ENCODE measurements at places on chromosomes 4 and X. TPM values are rescaled to one million over a fixed set of nuclear protein-coding genes. Genes with fewer than 3 reads are reported as not detected.

The ASB12 gene
- total RNA-seq: not detected

The MTTP gene
- 0.66 TPM for total RNA-seq

The CENPVL1 gene
- total RNA-seq: not detected

The TRAPPC2 gene
- 23.7 TPM for total RNA-seq

The USP17L12 gene
- not detected for total RNA-seq

The GALNT7 gene
- total RNA-seq: 21.2 TPM

The CLIC2 gene
- total RNA-seq: 0.52 TPM

The C1QTNF7 gene
- not detected for total RNA-seq

The WDR45 gene
- 49.0 TPM for total RNA-seq

The ERAS gene
- not detected for total RNA-seq

The S100G gene
- total RNA-seq: not detected

The TMEM47 gene
- total RNA-seq: not detected

The ADH1A gene
- total RNA-seq: not detected

The SLITRK2 gene
- not detected for total RNA-seq

The XAGE1A gene
- total RNA-seq: not detected

The PDGFC gene
- total RNA-seq: not detected

The TDO2 gene
- not detected for total RNA-seq

The FGF5 gene
- total RNA-seq: not detected

The MAGEB2 gene
- total RNA-seq: not detected

The PAGE2 gene
- total RNA-seq: not detected

The PPARGC1A gene
- not detected for total RNA-seq

The CAMK2D gene
- 30.8 TPM for total RNA-seq

The RTL5 gene
- 0.18 TPM for total RNA-seq

The PTPN13 gene
- 0.18 TPM for total RNA-seq

The PGAM4 gene
- total RNA-seq: not detected

The PABPC1L2B gene
- not detected for total RNA-seq

The SYTL4 gene
- not detected for total RNA-seq

The ZFP92 gene
- 1.5 TPM for total RNA-seq

The MTNR1A gene
- not detected for total RNA-seq

The HELT gene
- not detected for total RNA-seq

The S100P gene
- 37.1 TPM for total RNA-seq

The PAGE1 gene
- total RNA-seq: not detected

The RS1 gene
- not detected for total RNA-seq

The ARR3 gene
- not detected for total RNA-seq

The EMCN gene
- not detected for total RNA-seq

The TCEAL2 gene
- total RNA-seq: not detected

The MGARP gene
- total RNA-seq: not detected

The PPP4R3C gene
- total RNA-seq: not detected

The BGN gene
- not detected for total RNA-seq

The IDUA gene
- total RNA-seq: 35.3 TPM

The SHISA3 gene
- 0.18 TPM for total RNA-seq

The DRD5 gene
- total RNA-seq: not detected

The TMSB15A gene
- total RNA-seq: 0.50 TPM

The FAM199X gene
- 12.7 TPM for total RNA-seq

The PNMA6A gene
- total RNA-seq: 0.61 TPM

The NEUROG2 gene
- total RNA-seq: not detected

The MAMLD1 gene
- 7.0 TPM for total RNA-seq

The TAF7L gene
- total RNA-seq: 0.09 TPM

The ARMCX5 gene
- total RNA-seq: 7.5 TPM

The GLRA2 gene
- not detected for total RNA-seq

The PGRMC1 gene
- total RNA-seq: 31.6 TPM

The ITM2A gene
- 152 TPM for total RNA-seq

The YIPF7 gene
- not detected for total RNA-seq

The TXK gene
- 6.8 TPM for total RNA-seq

The GABRA4 gene
- not detected for total RNA-seq

Data from T-helper 2 cell treated with Interferon-gamma antibody and Interleukin-4, amounts not matched to agents 100 ng/mL and 5 ng/mL, for 36 hours (primary cell).